Activated CD4-positive, alpha-beta T cell treated with anti-CD3 and anti-CD28 coated beads, Interleukin-2, amount 50 U/mL, for 1 hour (primary cell): ENCODE measurements at places on chromosomes 3 and 15.

- no peak for DNase-seq
Observed at GRCh38 chr3:117407317-117407716, 697.7 kb downstream of the TUSC7 start.

DNA sequence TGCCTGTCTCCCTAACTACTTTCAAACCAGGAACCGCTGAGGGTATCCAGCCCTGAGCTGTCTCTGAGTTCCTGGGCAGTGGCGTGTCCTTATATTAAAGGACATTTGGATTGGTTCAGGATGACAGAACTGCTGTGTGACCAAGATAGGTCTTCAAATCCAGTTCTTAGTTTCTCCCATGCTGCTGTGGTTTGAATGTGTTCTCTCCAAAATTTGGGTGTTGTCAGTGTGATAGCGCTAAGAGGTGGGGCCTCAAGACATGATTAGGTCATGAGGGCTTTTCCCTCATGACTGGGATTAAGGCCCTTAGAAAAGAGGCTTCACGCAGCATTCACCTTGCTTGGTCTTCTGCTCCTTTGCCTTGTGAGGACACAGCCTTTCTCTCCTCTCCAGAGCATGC is 376.5 kb upstream of the TPM1 start:
- no peak for DNase-seq

- no peak for DNase-seq
Observed at GRCh38 chr3:195257454-195258448, 13.2 kb downstream of the XXYLT1 start.

GRCh38 chr15:92492551-92493115 is 99.0 kb downstream of the ST8SIA2 start:
- DNase-seq = no peak

DNA sequence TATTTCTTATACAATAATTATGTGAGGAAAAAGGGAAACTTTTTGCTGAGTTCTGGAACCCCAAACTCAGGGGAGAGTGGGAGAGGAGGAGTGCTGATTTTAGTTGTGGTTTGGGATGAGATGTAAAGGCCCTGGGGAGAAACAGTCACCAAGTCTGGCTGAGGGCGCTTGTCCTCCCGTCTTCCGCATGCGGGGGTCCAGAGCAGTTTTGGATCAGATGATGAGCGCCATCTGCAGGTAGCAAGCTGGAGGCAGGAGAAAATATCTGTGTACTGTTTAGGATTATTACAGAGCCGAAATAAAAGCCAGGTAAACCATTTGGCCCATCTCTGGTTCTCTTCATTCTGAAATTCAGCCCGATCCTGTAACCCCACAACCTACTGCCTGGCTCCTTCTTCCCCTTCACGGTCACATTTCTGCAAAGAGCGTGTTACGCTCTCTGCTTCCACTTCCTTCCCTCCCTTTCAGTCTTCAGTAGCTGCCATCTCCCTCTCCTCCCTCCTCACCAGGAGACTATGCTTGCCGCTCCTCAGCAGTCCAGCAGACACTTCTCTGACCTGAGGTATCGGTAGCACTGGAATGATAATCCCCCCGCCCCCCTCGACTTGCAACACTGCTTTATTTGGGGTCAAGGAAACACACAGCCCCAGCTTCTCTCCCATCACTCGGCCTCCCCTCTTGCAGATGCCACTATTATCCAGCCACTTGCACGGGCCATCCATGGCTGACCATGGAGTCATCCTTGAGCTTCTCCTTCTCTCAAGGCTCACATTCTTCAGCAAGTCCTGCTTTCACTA is 1.4 kb upstream of the PARP14 start:
- peak; percentile 80 for DNase-seq

DNA sequence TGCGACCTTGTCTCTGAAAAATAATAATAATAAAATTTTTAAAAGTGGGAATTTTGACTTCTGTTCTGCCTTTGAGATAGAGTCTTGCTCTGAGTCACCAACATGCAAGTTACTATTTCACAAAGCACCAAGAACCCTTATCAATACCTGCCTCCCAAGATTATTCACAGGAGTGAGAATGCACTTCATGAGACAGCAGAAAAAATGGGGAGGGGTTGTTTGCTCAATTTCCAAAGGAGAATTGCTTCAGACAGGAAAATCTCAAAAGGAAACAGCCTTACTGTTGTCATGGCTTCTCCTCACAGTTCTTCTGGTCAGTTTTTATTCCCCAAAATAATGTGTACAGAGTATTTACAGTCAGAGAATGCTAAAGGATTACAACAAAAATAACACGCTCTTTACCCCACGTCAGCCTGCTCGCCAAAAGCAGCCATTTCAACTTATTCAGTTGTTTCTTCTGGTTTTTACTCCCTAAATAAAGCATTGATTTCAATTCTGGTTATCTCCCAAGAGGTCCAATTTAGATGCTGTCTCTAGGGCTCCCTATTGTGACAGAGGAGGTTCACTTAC is 89.0 kb downstream of the PPCDC start:
- DNase-seq = no peak

GRCh38 chr3:131602011-131602779 is 99.4 kb upstream of the MRPL3 start:
- DNase-seq = no peak

- no peak for DNase-seq
Observed at GRCh38 chr15:64288577-64288976, 67.4 kb downstream of the CSNK1G1 start.

DNA sequence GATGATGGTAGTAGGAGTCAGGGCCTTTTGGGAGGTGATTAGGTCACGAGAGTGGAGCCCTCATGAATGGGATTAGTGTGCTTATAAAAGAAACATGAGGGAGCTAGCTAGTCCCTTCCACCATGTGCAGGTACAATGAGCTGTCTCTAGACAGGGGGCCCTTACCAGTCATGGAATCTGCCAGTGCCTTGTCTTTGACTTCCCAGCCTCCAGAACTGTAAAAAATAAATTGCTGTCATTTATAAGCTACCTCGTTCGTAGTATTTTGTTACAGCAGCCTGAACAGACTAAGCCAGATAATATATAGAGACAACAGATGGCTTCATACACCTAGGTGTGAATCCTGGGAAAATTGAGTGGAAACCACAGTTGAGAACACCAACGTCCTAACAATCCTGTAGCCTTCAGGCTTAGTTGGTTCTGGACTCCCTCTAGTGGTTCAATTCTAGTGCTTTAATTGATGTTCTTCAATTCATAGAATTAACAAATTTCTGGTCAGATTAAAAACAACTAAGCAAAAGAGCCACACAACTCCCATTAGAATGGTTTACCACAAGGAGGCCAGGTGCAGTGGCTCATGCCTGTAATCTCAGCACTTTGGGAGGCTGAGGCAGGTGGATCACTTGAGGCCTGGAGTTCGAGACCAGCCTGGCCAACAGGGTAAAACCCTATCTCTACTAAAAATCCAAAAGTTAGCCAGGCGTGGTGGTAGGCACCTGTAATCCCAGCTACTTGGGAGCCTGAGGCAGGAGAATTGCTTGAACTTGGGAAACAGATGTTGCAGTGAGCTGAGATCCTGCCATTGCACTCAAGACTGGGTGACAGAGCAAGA is 21.3 kb upstream of the GATM start:
- no peak for DNase-seq

- DNase-seq = no peak
Observed at GRCh38 chr15:83746231-83746630, 92.3 kb downstream of the ADAMTSL3 start.

DNA sequence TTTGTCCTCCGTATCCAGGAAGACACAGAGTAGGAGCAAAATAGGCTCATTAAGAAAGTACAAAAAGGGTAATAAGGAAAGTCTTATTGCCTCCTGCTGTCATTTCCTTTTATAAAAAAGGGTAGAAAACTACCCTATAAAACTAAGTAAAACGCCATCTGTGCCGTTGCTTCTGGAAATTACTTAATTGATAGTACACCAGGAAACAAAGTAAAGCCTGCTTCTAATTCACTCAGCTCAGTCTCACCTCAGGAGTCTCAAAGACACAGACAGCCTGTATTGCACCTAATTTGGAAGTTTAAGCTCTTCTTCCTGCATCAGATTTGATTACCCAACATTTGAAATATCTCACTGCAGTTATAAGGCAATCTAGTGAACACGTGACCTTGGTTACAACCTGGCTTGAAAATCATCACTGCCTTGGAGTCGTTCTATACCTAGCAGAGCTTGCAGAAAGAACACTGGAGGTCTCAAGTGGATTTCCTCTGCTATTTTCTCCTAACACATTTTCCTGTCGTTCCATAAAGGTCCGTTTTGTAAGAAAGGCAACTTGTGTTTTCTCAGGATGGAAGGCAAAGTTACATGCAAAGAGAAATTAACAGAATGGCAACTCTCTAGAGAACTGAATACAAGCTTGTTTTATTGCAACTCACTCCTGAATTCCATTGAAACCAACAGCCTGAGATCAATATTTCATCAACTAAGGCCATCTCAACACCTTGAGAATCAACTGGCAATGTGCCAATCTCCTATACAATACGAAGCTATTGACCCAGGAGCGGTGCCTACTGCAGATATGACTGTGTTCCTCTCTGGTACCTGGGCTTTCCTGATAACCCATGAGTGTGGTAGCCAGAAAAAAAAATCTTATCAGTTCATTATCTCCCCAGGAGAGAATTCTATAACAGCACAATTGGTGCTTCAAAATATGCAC is 203.3 kb upstream of the LMCD1 start:
- no peak for DNase-seq

DNA sequence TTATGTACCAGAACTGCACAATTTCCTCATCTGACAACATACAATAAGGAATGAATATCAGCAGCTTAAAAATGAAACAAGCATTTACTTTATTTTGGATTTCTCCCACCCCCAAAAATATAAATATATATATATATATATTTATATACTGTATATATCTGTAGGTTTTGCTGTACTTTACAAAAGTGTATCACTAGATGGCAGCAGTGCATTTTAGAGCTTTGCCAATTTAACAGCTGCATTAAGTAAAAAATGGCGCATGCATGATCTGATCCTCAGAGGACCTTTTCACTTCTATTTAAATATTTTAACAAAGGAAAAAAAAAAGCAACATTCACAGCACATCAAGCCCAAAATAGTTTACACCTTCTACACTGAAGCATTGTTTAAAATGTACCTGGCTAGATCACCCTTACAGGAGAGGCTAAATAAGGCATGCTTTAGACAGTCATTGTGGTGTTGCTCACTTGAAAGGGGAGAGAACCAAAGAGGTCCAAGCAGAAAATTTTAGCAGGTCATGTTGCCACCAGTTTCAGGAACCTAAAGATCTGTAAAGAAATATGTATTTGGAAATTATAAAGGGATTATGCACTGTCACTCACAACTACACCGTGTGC is 72.6 kb downstream of the NPTN start:
- no peak for DNase-seq

GRCh38 chr3:100084100-100084806 is 30.0 kb downstream of the FILIP1L start:
- DNase-seq = no peak

DNA sequence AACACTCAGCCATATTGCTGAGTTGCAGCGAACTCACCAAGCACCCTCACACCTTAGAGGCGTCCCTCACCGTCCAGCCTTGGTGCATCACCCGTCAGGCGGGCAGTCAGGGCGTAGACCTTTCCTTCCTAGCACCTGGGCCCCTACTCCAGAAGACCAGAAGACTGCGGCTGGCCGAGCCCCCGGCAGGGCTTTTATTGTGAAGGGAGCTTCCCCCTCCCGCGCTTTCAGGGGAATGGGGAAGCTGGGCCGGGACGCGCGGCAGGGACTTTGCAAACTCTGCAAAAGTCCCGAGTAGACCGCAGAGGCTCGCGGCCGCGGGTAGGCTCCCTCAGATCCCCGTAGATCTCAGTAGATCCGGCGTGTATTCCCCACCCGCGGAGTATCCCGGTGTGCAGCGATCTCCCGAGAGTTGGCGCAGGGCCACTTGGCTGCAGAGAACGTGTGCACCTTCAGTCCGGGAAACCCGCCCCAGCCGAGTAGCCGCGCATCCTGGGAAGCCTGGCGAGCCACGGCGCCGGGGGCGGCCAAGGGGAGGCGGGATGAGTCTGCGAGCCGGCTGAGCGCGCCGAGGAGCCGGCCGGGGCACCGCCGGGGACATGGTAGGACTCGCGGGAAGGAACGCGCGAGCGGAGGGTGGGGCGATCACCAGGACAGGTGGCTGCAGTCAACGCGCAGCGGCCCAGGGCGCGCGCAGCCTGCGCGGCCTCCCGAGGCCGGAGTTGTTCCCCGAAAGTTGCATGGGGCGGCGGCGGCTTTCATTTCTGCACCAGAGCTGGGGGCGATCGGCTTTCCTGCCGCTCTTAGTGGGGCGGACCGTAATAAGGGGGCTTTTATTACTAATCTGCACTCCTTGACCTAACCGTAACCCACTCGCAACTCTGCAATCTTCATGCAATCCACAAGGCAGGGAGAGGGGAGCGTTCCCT is at the start of gene GASK1A:
Gene GASK1A (plus strand): TSS at position 268 of the 929 bp plus-strand sequence. CDS start 332 bp downstream, at position 600.
- peak; percentile 10 for DNase-seq

- no peak for DNase-seq
Observed at GRCh38 chr3:170740285-170740684, 129.7 kb downstream of the RPL22L1 start.

DNA sequence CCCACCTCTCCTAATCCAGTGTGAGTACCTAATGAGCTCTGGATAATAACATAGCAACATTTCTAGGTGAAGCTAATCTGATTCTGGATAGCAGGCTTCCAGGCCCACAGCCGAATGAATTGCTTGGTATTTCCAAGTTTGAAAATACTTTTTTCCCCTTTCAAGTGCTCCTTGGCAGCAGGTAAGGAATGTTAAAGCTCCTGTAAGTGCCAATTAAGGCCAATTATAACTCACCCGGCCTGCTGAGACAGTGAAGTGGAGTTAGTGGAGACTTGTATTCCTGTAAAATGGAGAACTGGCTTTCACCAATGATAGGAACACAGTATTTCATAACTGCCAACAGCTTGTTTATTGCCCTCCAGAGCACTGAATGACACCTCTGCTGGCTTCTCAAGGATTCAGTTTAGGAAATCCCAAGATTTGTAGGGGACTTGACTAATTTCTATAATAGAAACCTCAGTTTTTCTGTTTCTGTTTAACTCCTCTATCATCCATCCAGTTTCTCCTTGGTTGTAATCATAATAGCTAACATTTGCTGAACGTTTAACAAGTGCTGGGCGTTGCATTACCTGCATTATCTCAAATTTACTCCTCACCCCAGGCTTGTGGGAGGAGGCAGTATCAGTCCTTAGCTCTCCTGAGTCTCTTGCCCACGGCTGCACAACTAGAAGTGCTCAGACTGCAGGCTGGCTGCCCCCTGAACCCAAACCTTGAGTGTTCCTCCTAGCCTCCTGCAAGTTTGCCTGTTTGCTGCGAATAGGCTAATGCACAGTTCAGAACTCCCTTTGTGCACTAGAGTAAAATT is 52.7 kb upstream of the SCAANT1 start:
- no peak for DNase-seq

- no peak for DNase-seq
Observed at GRCh38 chr3:70684701-70685100, 372.3 kb upstream of the MDFIC2 start.

GRCh38 chr3:157498371-157498770 is 4.8 kb downstream of the VEPH1 start:
- DNase-seq = no peak

- no peak for DNase-seq
Observed at GRCh38 chr15:39381517-39381916, 199.4 kb upstream of the THBS1 start.

- DNase-seq = no peak
Observed at GRCh38 chr3:156659260-156659659, 15.1 kb upstream of the TIPARP start.
